ENCODE measurements at places on chromosomes 5 and 9.

GRCh38 chr9:75990576-75991304, 100.3 kb downstream of the PCSK5 start:
- DNase-seq: no peak

- DNase-seq: no peak
Measured at GRCh38 chr5:62284946-62285891, 20.8 kb upstream of the KIF2A start.

- no peak for DNase-seq
Measured at GRCh38 chr5:79011219-79011836, 26.2 kb upstream of the ARSB start.

GRCh38 chr9:105245029-105245890, 809 bp downstream of the SLC44A1 start:
- no peak for DNase-seq

- DNase-seq: peak; percentile 90
Measured at GRCh38 chr5:60903356-60903755, 41.5 kb downstream of the ERCC8 start.

All from pons (tissue), 1 donor.